Left kidney (tissue), 8 donors: ENCODE measurements at places on chromosomes 7 and 10. TPM values are rescaled to one million over a fixed set of nuclear protein-coding genes. Genes with fewer than 3 reads are reported as not detected.
A peak's percentile ranks its signal among the peaks of the same experiment; 100 is the strongest.

DNA sequence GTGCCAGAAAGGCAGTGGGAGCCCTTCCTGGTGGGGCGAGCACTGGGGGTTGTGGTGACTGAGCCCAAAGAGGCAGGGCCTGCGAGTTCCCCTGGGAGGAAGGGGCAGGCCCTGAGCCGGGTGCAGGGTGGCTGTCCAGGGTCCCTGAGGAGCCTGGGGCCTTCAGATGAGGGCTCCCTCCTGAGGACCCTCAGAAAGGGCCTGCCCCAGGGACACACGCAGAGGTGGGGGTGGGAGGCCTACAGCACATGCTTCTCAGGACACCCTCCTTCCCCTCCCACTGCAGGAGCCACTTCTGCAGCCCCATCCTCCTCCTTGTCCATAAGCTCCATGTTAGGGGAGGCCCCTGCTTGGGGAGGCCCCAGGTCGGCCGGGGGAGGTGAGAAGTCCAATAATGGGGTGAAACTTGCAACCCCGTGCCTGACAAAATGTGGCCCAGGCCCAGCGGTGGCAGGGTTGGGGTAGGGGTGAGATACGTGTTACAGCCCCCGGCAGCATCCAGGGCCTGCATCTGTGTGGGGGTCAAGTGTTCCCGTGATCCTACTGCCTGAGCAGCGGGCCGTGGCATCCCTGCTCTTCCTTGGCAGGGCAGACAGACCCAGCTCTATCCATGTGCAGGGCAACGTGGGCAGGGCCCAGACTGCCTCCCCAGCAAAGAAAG, 31.8 kb upstream of the RET start:
- no peak for DNase-seq

DNA sequence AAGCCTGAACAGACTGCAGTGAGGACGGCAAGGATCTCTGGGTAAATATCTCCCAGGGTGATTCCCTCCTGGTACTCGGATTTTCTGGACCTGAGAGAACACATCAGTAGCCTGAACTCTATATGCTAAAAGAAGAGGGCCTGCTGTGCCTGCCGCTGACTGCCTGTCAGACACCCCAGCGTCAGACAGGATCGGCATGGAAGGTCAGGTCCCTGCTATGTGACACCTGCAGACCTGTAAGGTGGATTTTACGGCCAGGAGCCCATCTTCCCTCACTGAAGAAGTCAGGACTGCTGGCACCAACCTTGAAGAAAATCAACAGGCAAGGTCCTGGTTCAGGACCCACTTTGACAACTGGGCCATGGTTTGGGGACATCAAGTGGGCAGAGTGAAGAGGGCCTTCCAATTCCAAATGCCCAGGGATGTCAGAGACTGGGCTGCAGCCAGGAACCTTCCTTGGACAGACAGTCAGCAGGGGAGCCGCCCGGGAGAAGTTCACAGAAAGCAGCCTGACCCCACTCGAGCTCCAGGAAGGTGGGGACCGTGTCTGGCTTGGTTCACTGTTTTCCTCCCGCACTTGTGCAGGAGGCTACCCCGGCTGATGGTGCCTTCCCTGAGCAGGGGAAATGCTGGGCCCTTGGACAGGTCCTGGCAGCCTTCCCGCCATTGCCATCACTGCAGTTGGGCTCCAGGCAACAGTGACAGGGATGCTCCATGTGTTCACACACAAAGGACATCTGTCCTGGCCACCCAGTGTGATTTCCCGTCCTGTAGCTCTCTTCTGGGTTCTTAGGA, 91.8 kb upstream of the LANCL2 start:
- DNase-seq = no peak

GRCh38 chr10:113096128-113096996, 146.3 kb downstream of the TCF7L2 start:
- no peak for DNase-seq

- DNase-seq = no peak
Measured at GRCh38 chr10:102620138-102620590, 24.1 kb upstream of the TRIM8 start.

DNA sequence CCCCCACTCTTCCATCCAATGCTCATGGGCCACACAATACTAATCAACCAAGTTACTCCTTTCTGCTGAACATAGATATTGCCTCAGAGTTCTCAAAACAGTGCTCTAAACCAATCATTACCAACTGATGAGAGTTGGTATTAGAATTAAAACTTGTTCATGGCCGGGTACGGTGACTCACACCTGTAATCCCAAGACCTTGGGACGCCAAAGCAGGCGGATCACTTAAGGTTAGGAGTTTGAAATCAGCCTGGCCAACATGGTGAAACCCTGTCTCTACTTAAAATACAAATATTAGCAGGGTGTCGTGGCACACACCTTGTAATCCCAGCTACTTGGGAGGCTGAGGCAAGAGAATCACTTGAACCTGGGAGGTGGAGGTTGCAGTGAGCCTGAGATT, 8.2 kb downstream of the TM9SF3 start:
- no peak for DNase-seq

- no peak for DNase-seq
Measured at GRCh38 chr7:124397134-124397533, 364.3 kb upstream of the TMEM229A start.

DNA sequence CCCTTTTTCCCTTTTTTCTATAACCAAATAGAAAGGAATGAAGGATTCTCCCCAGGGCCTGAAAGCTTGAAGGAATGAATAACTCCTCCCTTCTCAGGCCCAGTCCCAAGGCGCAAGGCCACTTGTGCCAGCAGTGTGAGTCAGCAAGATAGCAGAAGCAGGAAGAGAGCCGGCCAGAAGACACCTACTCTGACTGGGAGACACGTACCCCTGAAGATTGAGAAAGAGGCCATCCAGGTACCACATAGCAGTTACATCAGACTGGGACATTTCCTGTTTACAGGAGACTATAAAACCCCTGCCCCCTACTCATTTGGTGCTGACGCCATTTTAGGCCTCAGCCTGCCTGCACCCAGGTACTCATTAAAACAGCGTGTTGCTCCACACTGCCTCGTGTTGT, 65.5 kb downstream of the LRRC17 start:
- no peak for DNase-seq

DNA sequence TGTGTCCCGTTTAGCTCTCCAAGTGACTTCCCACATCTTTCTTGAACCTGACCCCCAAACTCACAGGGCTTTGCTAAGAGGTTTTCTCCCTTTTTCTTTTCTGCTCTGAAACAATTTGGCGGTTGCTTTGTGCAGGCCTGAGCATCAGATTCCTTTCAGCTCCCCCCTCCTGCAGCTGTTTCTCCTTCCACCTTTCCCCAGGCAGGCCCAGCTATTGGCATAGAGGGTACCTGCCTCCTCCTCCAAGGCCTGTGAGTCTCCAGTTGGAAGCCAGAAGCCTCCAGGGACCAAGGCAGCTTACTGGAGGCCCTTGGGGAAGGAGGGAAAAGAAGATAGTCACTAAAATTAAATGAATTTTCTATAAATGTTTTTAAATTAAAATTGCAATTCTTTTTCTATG, 7.7 kb downstream of the VAX1 start:
- no peak for DNase-seq

DNA sequence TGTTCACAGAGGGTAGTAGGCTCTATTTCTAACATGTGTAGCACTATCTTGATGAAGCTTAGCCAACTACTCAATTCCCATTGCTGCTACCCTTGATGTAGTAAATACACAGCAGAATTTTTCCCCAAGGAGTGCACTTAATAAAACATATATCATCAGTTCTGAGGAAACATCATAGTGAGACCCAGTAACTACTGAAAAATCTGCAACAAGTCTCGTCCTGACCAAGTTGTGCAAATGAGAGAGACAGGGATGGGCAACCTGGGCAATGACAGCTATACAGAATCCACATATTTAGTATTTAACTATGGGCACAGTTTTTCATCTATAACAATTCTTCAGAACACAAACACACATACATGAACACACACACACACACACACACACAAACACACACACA, 1073.8 kb upstream of the SORCS1 start:
- no peak for DNase-seq

- DNase-seq = peak; percentile 12
Measured at GRCh38 chr10:72611783-72612182, 14.1 kb downstream of the MICU1 start.

DNA sequence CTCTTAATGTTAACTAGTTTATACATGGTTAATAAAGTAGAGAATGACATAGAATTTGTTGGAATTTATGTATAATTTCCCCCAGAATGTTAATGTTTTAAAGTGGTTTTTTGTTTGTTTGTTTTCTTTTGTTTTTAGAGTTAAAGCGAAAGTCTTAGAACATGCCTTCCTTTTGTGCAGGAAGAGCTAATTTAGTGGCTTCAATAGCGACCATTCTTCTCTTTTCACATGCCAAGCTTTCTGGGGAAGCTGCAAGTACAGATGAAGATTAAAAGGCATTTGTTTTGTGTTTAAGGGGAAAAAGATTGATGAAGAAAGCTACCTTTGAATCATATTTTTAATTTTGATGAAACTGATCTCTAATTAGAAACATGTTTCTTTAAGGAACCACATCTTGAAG, 256.3 kb upstream of the CSTF2T start:
- no peak for DNase-seq

DNA sequence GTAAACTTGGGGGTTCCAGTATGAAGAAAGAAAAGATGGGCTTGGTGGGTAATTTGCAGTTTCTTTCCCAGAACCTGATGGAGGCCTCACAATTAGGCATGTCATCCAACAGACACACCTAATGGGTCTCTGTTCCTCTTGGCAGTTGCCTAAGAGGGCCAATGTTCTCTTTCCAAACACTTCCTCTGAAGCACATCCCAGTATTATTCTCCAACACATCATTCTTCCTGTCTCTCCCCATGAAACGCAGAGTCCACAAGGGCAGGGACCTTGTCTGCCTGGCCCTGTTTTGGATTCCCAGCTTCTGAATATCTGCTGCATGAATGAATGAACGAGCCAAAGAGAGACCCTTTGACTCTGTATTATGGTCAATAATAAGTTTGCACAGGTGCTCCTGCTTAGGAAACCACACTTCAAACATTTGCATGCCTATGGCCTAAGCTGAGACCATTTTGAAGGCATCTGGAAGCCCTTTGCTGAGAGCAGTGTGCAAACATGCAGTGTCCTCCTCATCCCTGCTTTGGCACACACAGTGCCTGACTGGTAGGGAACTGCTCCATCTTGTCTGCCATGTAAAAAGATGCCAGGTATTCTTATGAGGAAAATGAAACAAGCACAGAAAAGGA, 100.9 kb upstream of the CHST15 start:
- no peak for DNase-seq

- no peak for DNase-seq
Measured at GRCh38 chr10:30813872-30814481, 184.4 kb upstream of the LYZL2 start.

GRCh38 chr10:90583416-90583815, 274.4 kb downstream of the HTR7 start:
- DNase-seq = no peak

- DNase-seq = no peak
Measured at GRCh38 chr10:35178331-35178730, 51.7 kb downstream of the CREM start.

- DNase-seq = no peak
Measured at GRCh38 chr7:37580376-37580775, 103.2 kb upstream of the GPR141 start.

DNA sequence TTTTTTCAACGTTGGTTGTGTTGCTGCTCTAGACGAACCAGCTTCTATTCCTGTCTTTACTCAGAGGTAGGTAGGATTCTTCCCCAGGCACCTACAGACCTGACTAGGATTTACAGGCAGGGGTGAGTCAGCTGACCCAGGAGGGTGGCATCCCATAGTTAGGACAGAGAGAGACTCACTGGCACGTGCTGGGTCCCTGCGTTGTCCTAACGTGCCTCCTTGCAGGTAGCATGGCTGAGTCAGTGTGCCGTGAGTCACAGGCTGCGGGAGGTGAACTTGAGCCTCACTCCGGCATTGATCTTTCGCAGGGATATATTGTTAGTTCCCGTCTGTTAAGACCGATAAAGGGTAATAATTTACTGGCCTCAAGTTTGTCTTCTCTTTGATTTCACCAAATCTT, 96.5 kb downstream of the PFKFB3 start:
- no peak for DNase-seq

DNA sequence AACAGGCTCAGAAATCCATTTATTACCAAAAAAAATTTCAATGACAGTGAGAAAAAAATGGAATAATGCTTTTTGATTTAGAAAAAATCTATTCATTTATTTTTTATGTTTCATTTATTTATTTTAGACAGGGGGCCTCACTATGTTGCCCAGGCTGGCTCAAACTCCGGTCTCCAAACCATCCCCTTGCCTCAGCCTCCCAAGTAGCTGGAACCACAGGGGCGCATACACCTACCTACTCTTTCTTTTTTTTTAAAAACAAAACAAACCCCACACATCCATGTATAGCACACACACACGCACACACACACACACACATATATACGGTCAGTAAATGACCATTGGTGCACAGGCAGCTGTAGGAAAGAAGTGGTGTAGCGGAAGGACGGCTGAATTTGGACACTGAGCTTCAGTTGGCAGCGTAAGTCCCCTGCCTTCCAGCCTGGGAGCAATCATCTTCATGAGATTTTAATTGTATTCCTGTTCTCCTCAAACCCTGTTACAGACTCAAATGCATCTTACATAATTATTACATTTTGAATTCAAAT, 28.8 kb downstream of the ARL4A start:
- DNase-seq = no peak

MACROH2A2 gene
- 75.9 TPM for polyA plus RNA-seq

GPR15LG gene
- 0.52 TPM for polyA plus RNA-seq

C7orf25 gene
- 9.5 TPM for polyA plus RNA-seq

GPR26 gene
- polyA plus RNA-seq = 0.07 TPM

PON1 gene
- polyA plus RNA-seq = 0.33 TPM

ADARB2 gene
- polyA plus RNA-seq = 0.88 TPM

IFIT1B gene
- polyA plus RNA-seq = 0.15 TPM

CPA1 gene
- 1.9 TPM for polyA plus RNA-seq

NPC1L1 gene
- 2.3 TPM for polyA plus RNA-seq
